ENCODE measurements at places on chromosomes 16 and 17.

DNA sequence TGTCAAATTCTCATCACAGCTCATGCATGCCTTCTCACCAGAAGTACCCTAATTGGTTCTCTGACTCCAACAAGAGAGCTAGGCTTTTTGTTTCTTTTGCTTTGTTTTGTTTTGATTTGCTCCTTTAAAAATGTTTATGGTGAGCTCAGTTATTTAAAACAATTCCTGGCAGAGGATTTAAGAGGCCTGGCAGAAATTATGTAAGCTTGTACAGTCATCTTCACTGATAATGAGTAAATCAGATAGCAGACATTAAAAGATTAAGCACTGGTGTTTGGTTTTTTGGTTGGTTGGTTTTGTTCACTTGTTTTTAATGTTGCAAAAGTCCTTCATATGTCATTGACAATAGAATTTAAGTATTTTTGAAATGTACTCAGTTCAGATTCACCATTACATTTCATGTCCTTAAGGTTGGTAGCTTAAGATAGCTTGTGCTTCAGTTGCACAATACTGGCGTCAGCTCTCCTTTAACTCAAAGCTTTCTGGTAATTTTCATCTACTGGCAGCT, 378.9 kb downstream of the CDH13 start:
- no peak for DNase-seq

DNA sequence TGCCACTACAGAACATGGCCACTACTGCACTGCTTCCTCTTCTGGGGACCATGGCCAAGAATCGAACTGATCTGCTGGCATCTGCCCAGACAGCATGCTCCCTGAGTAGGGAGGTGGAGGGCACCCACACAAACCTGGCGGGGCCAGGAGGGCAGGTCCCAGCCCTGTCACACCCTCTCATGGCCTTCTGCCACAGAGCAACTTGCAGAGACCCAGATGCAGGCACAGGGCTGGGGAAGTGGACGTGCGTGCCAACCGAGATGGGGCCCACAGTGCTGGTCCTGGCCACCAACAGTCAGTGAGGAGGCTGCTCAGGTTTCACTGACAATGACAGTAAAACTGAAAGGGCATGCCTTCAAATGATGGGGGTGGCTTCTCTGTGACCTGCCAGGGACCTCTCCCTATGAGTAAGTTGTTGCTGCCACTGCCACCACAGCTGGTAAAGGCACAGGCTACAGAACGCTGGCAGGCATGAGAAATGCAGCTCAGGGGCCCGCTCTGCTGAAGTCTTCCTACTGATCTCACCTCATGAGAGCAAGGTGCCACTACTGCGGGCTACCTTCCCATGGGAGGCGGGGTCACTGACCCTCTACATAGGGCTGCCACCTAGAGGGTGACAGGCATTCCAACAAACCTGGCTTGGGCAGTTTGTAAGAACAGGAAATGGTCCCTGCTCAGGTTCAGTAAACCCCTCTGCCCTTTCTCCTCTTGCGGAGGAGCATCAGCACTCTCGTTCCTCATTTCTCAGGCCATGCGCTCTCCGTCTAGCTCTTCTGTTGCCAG, 15.5 kb downstream of the HIC1 start:
- DNase-seq: no peak

DNA sequence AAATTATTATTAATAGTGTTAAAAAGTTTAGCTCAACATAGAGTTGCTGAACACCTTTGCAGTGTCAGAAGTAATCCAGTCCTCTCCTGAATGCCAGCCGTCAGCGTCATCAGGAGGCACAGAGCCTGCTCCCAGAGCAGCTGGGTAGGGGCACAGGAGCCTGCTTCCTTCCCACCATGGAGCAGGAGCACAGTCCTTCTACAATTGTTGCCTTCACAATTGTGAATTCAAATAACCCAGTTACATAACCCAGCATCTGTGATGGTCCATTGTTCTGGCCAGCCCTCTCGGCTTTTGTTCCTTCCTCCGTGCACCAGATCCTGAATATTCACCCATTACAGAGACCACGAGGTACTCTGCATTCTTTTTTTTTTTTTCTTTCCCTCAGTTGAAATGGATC, 393.9 kb upstream of the MAF start:
- DNase-seq: no peak

- DNase-seq: no peak
These were observed 1.9 kb upstream of the PLEKHG4 start for GRCh38 chr16:67277294-67277998.

DNA sequence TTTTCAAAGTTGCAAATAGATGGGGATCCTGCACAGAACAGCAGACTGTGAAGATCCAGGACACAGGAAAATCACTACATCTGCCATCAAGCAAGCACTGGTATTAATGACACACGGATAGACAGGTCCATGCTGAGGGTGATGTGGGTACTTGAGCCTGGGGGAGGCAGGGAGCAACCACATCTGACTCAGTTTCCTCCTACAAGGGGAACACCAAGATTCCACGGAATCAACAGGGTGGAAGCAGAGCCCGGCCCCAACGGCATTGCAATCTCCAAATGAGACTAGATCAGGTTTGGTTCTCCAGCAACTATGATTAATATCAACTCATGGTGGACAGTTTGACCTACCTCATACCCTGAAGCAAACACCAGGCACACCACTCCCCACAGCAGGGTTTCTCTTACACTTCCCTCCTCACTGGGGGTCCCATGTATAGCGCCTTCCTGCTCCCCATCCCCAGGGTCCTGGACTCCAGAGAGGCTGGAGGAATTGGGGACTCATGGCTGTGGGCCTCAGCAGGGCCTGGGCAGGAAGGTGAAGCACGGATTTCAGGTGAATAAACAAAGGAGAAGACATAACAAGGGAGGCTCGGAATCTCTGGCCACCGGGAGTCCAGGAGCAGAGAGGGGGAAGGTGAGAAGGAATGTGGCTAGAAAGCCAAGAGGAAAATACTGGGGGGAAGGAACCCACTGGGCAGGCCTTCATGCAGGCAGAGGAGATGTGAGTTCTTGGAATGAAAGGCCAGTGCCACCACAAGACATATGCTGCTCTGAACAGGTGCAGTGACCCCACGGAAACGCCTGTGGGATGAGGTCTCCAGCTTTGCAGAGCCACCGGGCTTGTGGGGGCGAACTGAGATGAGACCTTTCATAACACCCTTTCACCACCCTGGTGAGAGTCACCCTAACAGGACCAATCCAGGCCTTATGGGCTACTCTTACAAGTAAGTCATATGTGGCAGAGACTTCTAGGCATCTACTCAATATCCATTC, 29.5 kb upstream of the PIK3R6 start:
- no peak for DNase-seq

GRCh38 chr16:72561-73548, at the start of gene RHBDF1:
Gene RHBDF1 (minus strand): TSS chr16:72631. CDS start chr16:65015, 7,616 bp downstream.
- DNase-seq: no peak

GRCh38 chr16:8951447-8952280, 12.0 kb downstream of the USP7 start:
- DNase-seq: no peak

DNA sequence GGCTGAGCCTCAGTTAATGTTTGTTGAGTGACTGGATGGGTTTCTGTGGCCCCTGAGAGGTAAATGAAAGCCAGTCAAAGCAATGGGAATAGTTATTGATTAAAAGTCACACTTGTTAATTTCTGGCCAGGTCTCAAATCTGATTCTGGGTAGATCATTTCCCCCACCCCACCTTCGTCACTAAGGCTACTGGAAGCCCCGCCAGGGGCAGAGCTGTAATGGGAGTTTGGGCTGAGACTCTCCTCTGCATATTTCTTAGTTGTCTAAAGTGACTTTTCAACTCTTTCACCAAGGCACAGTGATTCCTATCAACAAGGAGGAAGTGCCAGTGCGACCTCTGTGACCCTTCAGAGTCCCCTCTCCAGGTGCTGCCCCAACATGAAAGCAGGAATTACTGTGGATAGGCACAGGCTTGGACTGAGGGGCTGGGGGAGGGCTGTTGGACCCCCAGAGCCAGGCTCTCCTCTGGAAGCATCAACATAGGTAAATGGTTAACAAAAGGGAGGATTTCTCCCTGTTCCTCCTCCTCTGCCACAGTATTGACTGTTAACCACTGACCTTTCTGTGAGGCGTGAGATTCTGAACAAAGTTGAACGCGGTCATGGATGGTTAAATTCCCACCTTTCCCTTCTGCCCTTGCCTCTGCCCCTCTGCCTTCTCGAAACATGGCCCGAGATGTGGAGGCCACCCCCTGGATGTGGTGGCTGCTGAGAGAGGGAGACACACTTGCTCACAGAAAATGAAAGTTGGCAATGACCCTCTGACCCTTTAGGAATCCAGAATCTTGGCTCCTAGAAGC, 20.8 kb upstream of the TBX2 start:
- DNase-seq: no peak

GRCh38 chr17:13920413-13920812, 148.9 kb upstream of the COX10 start:
- DNase-seq: no peak

DNA sequence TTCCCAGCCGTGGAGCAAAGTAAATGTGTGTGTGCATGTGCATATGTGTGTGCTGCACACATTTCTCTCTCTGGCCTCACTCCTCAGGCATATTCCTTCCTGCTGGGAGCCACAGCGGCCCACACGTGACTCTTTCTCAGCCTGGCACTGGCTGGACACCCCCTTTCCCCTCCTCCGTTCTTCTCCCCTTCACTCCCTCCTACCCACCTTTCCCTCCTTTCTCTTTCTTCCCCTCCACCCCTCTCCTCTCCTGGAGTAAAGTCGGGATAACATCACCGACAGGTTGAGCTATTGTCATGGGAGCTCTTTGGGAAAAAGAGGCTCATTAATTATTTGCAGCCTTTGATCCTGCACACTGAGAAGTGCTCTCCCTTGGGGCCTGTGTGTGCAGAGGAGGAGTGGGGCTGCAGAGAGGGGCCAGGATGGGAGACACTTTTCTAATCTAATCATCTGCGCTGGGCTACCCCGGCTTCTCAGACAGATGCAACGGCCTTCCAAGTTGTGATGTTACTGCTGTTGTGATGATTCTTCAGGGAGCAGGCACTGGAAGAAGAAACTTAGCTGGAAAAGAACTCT, 126.3 kb upstream of the HSBP1 start:
- no peak for DNase-seq

GRCh38 chr17:66317629-66318028, 15.2 kb downstream of the PRKCA start:
- DNase-seq: no peak

- DNase-seq: no peak
These were observed 8.1 kb upstream of the MT1E start for GRCh38 chr16:56617212-56618085.

GRCh38 chr17:54180950-54181349, 358.2 kb downstream of the KIF2B start:
- DNase-seq: no peak

DNA sequence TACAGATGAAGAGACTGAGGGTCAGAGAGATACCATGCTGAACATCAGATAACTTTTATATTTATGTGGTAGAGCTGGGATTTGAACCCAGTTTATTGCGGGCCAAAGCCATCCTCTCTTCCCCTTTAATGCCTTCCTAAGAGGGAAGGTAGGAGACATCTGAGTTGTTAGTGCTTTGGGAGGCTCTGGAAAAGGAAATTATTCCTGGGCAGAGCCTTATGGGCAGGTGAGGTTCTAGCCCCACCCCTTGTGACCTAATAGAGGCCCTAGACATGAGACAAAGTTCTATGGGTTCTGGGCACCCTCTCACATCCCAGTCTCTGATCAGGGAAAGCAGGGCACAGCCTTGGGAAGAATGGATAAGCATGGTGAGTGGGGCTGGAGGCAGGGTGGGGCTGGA, at the start of gene C17orf50:
C17orf50 (plus strand) TSS at position 301 of the 400 bp plus-strand sequence; CDS start at position 356, 55 bp downstream.
- DNase-seq: no peak

DNA sequence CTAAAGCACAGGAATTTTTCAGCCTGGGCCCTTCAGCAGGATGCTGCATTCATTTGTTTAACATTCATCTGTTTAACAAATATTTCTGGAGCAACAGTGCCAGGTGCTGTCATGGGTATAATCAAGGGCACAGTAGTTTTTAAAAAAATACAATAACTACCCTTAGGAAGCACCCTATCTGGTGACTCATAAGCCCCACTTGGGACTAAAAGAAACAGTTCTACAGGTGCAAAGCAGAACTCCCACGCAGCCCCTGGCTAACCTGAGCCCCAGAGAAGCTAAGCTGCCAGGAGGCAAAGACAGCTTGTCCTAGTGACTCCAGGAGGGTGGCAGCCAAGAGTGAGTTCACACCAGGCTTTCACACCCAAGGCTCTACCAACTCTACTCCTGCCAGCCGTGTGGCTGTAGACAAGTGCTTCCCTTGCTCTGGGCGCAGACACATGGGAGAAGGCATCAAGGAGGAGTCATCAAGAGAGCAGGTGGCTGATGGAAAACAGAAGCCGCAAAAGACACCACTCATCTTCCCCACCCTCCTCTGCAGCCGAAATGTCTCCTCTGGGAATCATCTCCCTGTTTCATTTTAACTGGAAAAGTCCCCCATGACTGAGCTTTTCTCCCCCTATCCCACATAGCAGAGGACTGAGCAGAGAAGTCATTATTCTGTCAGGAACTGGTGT, 14.4 kb downstream of the CUEDC1 start:
- peak; percentile 71 for DNase-seq

DNA sequence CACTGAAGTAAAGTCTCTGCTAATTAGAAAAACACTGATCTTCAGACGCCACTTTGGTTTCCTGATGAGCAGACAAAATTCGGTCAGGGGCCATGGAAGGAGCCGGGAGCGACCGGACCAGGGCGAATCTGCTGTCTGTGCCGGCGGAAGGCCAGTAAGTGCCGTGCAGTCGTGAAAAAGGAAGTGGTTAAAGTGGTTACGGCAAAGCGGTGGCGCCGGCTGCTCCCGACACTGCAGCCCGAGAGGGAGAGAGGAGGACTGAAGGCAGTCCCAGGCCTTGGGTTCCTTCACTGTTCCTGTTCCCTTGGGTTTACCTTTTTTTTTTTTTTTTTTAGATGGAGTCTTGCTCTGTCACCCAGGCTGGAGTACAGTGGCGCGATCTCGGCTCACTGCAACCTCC, 17.3 kb upstream of the HEXD start:
- no peak for DNase-seq

GRCh38 chr16:88781140-88782077, 3.6 kb downstream of the PIEZO1 start:
- DNase-seq: no peak

DNA sequence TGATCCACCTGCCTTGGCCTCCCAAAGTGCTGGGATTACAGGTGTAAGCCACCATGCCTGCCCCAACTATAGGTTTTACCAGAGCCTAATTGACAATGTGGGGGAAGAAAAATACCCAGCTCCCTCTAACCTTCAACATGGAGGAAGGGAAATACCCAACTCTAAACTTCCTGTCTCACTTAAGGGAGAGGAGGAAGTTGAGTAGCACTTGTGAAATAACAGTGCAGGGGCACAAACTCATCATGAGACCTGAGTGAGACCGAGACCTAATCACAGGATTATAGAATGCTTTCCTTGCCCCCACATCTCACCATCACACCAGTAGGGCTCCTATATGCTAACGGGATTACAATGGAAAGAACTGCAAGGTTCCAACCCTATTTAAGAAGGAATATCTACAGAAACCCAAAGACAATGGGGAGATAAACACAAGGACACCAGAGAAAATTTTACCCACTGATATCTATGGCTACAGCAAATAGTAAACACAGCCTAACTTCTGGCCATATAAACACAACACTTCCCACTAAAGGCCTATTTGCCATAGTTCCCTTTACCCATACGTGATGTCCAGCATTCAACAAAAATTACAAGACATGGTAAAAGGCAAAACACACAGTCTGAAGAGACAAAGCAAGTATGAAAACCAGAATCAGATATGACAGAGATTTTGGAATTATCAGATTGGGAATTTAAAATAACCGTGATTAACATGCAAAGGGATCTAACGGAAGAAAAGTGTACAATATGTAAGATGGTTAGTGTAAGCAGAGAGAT, 26.9 kb downstream of the OR3A1 start:
- no peak for DNase-seq

- DNase-seq: no peak
These were observed 678 bp downstream of the CDR2L start for GRCh38 chr17:74987909-74988711.
